ENCODE measurements at places on chromosomes 3 and 15.

GRCh38 chr15:59434481-59434880, 3.5 kb upstream of the FAM81A start:
- DNase-seq: no peak

- no peak for DNase-seq
Observed at GRCh38 chr15:88467935-88468528, 524 bp downstream of the MRPS11 start.

DNA sequence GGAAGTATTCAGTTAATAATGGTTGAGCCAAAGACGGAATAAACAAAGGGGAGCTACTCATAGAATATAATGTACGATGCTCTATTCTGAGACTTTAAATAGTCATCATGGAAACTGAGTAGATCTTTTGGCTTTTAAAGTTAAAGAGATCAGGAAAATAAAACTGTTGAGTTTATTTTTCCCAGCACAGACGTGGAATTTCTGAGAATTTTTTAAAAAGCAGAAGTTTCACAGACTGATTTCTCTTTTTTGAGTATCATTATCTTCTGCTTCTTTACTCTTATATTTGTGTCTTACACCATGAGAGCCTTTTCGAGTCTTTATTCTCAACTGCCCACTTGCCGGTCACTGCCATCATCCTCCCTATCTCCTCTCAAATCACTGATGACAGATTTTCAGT, 13.2 kb downstream of the P2RY14 start:
- no peak for DNase-seq

GRCh38 chr15:93244696-93245660, 156.0 kb upstream of the RGMA start:
- DNase-seq: no peak

GRCh38 chr3:66010739-66011655, 27.7 kb downstream of the MAGI1 start:
- no peak for DNase-seq

- no peak for DNase-seq
Observed at GRCh38 chr3:152054315-152054714, 180.9 kb downstream of the SUCNR1 start.

GRCh38 chr3:153513236-153513635, 351.2 kb downstream of the RAP2B start:
- no peak for DNase-seq

DNA sequence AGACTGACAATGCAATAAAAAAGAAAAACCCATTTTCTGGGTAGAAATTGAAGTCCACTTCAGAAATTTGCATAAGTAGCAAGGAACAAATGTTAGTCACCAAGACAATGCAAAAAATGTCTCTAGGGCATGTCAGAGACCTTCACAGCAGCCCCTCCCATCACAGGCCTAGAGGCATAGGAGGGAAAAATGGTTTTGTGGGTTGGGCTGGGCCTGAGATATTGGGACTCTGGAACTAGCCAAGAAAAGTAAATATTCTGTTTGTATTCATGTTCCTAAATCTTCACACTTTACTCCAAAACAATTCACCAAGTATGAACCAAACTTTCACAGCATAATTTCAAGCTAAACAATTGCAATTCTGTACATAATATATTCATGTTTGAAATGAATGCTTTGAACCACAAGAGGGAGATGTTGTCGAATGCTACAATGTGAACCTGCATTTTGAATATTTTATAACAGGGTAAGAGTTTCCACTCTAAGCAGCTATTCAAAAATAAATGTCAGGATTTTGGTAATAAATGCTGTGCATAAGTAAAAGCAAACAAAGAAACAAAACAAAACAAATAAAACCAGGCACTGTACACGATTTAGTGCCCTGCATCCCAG, 429.2 kb downstream of the OTOL1 start:
- DNase-seq: no peak

All from femur (tissue), 1 donor.